ENCODE measurements at places on chromosomes 13 and 19.

GRCh38 chr13:71771144-71771543 is 95.9 kb downstream of the DACH1 start:
- DNase-seq = no peak

- DNase-seq = no peak
These were observed 2.6 kb upstream of the HAUS5 start for GRCh38 chr19:35609851-35610353.

GRCh38 chr19:49064768-49065611 is at the start of gene NTF4:
Gene NTF4, minus strand, starts transcription at chr19:49064818. Its CDS starts 2,821 bp downstream, at chr19:49061997.
- peak; percentile 23 for DNase-seq

DNA sequence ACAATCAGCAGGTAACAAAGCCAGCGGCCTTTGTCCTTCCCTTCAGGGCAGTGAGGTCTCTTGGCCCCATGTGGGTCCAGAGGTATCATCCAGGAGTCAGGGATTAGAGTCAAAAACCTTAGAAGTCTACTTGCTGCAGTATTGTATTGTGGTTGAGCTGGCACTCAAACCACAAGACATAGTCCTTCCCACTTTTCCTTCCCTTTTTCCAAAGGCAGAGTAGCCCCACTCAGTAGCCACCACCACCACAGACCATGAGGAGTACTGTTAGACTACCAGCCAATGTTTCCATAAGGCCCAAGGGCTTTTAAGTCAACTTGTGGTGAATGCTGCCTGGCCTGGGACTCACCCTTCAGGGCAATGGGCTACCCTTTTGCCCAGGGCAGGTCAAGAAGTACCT is 27.1 kb upstream of the CCNA1 start:
- no peak for DNase-seq

- DNase-seq = no peak
These were observed 42.8 kb downstream of the ATP11A start for GRCh38 chr13:112732679-112733078.

- DNase-seq = no peak
These were observed 1033.6 kb downstream of the SLITRK5 start for GRCh38 chr13:88704600-88705275.

DNA sequence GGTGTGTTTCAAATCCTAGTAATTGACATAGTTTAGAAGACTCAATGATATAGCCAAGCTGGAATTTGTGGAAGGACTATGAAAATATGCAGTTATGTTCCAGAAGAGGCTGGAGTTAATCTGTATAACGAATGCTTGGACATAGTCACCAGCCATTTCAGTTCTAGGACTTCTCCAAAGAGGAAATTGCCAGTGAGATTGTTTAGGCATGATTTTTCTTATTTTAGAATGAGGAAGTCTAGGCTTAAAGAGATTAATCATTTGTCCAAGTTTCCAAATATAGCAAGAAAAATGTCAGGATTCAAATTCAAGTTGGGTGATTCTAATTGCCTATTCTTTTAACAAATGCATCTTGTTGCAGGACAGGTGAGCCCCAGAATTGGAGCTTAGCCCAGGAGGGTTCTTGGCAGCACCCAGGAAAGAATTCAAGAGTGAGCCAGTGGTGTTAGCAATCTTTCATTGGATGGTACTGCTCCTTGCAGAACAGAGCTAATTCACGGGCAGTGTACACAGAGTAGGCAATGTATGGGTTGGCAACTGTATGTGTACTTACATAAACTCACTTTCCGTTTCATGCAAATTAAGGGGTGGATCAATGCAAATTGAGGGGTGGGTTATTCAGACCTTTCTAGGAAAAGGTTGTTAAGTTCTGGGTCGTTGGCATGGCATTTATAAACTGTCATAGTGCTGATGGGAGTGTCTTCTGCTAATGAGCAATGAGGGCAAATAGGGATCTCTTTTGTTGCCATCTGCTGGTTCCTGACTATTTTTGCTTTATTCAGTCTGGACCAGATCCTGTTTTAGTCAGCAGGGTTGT is 763.1 kb upstream of the SLITRK1 start:
- DNase-seq = peak; percentile 10

GRCh38 chr13:110676595-110677587 is 29.0 kb downstream of the CARS2 start:
- DNase-seq = peak; percentile 14

DNA sequence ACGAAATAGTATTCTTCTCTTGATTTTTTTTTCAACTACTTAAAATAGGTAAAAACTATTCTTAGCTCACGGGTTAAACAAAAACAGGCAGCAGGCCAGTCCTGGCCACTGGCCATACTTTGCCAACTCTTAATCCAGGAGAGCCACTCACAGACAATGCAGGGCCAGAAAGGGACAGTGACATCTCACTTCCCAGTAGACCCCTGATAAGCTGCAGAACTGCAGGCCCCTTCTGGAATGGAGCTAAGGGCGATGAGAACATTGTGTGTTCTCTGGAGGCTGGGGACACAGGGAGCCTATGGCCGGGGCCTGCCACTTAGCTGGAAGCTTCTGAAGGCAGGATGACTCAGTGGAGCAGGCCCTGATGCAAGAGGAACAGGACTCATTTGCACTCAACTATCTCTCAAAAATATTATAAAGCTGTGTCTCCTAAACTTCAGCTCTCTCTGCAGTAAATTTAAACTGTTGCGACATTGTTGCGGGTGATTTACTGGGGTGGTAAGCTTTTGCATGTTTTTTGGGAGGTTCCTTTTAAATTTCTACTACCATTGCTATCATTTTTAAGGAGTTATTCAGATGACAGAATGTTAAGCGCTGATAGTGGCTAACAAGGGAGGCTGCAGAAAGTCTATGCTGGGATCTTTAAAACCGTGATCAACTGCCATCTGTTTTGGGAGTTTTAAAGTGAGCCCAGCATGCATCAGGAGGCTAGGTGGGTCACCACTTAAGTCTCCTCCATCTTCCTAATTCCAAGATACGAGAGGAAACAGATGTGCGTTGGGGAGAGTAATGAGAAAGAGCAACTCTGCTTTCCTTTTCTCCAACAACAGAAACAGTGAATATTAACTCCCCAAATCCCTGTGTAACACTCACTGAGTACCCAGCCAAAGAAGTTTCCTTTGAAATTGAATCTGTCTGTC is 33.2 kb upstream of the KATNAL1 start:
- peak; percentile 33 for DNase-seq

DNA sequence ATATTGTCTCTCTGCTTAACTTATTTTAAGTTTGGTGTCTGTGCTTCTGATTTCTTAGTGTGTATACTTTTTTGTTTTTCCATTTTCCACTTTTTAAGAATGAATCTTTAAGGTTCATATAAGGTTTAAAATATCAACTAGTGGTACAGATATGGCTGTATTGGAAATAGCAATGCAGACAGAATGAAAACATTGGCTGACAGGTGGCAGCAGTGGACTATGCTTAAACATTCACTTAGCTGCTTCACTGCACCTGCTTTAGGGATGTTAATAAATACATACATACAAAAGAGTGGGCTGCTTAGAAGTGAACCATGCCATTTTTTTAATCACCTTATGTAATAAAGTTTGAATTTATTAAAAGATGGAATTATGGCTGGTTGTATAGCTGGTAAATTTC is 27.3 kb downstream of the TM9SF2 start:
- peak; percentile 82 for DNase-seq

DNA sequence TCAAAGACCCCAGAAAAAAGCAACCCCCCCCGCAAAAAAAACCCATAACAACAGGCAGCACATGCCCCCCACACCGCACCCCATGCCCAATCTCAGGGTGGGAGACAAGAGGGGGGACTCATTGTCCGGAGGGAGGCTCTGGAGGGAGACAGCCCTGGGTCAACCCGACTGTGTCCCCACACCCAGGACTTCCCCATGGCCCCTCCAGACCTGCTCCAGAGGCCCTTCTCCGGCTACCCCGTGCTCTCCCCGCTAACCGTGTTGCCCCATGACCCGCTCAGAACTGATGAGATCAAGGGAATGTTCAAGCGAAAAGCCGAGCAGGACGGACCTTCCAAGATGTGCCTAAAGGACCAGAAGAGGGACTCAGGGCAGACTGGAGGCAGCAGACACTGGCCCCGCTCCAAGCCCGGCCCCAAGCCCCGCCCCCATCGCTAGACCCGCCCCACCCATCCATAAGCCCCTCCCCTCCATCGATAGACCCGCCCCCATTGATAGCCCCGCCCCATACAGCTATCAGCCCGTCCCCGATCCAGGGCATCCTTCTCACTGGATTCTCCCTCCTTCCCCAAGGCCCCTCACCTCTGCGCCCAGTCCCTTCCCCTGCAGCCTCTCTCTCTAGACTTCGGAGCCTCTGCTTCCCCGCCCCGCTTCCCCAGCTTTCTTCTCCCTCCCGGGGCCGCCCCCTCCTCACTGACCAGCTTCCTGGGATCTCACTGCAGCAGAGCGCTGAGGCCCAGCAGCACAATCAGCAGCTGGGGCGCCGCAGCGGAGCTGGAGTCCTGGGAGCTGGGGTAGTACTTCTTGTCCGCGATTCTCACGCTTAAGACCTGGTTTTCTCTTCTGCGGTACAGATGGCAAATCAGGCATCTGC is 2.2 kb downstream of the BST2 start:
- peak; percentile 33 for DNase-seq

GRCh38 chr13:83884141-83884540 is 1.9 kb upstream of the SLITRK1 start:
- no peak for DNase-seq

- peak; percentile 77 for DNase-seq
These were observed 2.1 kb upstream of the HOOK2 start for GRCh38 chr19:12777217-12778016.

- DNase-seq = no peak
These were observed 220.3 kb downstream of the KLF12 start for GRCh38 chr13:73913751-73914518.

DNA sequence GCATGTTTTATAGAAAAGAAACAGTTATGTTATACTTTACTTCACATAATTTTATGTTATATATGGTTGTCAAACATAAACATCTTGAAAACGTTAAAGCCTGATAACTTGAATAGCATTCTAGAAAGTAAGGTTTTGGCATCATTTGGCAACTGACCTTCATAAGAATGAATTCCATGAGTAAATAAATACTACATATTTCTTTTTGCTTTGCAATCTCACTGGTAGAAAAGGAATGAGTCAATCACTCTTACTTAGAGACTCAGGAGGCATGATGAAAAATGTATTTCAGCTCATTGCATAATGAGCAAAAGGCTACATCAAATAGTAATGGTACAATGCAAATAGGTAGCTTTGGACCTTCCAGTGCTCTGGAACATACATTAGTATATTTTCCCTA is 1381.9 kb downstream of the EFNB2 start:
- no peak for DNase-seq

DNA sequence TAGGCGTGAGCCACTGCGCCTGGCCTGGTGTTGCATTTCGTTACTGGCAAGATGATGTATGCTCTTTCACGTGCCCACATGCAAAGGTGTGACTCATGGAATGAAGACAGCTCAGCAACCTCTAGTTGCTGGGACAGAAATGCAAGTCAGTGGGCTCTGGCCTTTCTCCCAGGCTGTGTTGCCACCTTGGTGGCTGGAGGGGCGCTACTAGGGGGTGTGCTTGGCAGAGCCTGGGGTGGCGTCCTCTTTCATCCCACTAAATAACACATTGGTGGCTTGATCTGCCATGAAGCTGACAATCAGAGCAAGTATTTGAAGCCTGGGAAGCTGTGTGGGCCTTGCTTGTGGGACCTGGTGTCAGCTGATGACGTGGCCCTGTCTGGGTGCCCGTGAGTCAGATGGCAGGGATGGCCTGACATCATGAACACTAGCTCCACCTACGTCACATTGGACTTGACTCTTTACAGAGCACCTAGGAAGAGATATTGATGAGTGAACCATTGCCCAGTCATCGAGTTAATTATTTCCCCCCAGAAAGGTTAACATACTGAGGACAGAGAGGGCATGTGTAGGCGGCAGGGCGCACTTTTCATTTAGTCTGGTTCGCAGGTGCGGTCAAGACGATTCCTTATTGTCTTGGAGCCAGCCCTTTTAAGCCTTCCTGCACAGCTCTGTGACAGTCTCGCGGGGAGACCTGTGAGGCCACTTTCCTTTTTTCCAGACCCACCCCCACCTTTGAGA is 154.2 kb downstream of the TM9SF2 start:
- DNase-seq = peak; percentile 52

DNA sequence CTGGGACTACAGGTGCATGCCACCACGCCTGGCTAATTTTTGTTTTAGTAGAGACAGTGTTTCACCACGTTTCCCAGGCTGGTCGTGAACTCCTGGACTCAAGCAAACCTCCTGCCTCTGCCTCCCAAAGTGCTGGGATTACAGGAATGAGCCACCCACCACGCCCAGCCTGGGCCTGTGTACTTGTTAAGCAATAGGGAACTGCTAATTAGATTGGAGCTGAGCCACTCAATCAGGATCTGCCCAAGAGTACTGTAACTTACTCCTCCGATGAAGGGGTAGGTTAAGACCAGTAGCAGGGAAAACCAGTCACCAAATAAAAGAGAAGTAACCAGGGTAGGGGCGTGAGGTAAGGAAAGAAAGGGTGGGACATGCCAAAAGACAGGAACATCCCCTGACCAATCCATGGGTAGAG is 2.3 kb downstream of the DDX39A start:
- DNase-seq = no peak

DNA sequence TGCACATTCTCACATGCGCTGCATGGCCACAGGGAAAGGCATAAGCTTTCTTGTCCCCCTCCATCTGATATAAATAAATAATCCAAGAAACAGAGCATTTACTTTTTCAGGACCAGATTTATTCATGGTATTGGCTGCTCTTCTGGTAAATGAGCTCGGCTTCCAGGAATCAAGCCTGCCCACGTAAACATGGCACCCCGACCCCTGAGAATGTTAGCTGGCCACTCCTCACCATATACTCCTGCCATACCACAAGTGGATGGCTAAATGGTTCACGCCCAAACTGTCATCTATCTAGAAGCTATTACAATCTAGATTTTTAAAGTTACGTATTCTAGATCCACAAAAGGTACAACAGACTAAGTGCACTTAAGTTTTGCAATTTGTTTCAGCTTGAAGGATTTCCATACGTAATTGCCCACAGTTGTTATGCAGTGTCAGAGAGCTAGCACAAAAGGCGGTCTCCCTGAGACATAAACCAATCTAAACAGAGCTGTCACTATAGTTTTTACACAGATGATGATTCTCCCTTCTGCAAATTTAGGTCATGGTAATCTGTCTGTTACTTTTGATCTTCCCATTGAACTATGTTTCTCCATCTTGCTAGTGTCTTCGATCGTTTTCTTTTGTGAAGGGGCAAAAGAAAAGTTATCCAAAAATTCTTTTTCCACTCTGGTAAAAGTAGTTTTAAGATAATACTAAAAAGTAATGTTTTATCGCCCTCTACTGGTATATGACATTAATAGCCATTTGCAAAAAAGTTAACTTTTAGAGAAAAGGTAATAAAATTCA is 16.2 kb upstream of the FOXO1 start:
- DNase-seq = no peak

- DNase-seq = no peak
These were observed 8.8 kb downstream of the YIPF2 start for GRCh38 chr19:10919352-10920287.

DNA sequence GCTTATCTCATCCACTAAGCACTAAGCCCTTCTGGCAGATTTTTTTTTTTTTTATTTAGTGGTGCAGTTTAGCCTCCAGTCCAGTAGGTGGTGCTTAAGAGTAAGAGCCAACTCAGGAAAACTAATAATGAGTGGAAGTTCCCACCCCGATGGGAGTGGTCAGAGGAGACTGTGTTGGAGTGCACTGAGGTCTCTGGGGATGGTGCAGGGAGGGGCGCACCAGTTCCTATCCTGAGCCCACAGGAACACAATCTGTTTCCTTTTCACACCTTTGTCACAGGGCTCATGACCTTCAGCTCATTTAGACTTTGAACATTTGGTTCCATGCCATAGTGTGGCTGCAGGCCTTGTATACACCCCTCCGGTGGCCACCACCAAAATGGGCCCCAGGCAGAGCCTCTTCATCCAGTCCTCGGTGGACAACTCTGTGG is 367.4 kb downstream of the SPRY2 start:
- no peak for DNase-seq
